ENCODE measurements at places on chromosomes 5 and 9.
A peak's percentile ranks its signal among the peaks of the same experiment; 100 is the strongest.

- DNase-seq: no peak
Measured at GRCh38 chr9:101510459-101510858, 23.2 kb upstream of the RNF20 start.

DNA sequence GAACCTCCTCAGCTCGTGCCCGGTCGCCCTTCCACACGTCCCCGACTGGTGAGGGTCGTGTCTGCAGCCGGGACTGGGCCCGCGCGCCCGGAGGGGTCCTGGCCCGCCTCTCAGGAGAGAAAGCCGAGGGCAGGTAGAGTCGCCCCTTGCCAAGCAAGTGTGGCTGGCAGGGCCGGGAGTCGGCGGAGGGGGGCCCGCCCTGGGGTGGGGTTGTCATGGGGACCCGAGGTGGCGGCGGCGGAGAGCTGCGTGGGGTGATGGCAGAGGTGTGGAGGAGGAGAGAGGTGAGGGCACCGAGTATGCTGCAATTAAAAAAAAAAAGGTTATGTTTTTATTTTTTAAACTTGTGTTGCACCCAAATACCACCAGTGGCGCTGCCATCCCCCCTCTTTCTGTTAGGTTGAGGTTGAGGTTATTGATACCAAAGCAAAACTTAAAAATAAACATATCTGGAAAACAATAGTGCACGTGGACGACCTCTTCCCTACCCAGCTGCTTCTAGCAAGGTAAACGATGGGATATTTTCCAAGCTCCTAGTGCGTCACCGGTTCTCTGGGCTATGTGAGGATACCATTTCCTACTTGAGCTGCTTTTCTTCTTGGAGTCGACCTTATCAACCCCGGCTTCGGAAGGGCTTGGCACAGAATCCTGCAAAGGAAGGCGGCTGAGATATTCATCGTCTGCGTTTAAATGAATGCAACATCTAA, 660 bp downstream of the SCAMP1 start:
- peak; percentile 79 for DNase-seq

DNA sequence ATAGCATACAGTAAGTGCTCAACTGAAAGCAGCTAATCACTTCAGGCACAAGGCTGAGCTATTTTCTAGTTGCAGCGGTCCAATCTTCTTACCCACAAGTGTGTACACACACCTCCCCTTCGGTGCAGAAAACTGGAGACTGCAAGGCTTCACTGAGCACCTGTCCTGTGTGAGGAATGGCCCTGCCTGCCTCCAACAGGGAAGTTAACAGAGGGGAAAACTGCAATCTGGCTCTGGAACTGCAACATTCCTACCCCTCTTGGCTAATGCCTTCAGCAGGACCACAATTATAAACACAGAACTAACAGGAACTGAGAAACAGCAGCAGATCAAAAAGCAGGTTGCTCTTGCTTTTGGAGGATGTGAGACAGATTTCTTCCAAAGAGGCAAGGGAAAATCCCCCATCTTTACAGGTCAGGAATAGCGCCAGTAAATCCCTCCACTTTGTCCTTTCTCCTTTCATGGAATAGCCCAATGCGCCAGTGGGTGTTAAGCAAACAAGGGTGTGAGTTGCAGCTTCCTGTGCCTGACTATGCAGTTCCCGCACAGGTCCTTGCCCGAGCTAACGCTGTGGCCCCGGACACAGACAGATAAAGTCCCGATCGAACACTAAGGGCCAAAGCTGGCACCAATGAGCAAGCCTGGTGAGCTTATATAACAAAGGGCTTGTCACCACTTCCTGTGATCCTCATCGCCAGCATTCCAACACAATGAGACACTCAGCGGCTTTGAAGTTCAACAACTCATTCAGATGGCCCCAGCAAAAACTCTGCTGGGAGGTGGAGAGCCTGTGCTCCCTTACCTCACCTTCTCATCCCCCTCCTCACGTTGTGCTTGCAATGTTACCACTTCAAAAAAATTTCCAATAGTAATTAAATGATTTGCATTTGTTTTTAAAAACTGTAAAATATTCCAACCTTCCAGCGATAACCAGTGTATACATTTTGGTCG, 21.5 kb downstream of the SHB start:
- DNase-seq: no peak

- DNase-seq: no peak
Measured at GRCh38 chr9:2764353-2764752, 47.0 kb downstream of the KCNV2 start.

DNA sequence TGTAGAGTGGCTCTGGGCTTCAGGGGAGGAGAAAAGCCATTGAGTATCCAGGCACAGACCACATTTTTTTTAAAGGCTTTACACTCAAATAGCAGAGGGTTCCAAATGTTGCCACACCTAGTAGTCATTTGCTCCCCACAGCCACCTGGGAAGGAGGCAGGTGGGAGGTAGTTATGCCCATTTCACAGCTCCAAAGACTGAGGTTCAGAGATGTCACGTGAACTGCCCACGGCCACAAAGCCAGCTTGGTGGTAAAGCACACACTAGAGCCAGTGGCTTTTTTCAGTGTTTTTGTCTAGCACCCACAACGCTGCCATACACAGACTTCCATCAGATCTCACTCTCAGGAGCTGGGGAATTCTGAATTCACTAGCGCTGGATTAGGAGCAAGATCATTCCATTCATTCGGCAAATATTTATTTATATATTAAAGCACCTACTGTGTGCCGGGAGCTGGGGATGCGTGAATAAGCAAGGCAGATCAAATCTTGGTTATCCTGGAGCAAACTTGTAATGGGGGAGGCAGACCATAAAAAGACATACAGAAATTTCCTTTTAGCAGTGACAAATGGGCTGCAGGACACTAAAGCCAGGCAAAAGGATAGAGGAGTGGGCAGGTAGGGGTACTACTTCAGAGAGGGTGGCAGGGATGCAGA, 7.4 kb downstream of the WHRN start:
- no peak for DNase-seq

DNA sequence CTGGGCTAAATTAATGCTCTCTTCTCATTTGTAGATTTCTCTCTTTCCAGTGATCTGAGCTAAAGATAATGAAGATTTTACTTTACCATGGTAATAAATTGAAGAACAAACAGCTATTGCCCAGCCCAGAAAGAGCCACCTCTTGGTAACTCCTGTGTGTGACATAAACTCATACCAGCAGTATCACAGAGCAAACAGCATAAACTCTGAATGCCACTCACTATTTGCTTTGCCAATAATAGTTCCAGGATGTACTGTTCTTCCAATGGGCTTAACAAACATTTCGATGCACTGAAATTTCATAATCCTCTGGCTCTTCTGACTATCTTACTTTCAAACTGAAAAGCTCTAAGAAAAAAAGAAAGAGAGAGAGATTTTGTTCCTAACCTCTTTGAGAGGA, 69.8 kb upstream of the RASEF start:
- DNase-seq: no peak

- no peak for DNase-seq
Measured at GRCh38 chr9:14687042-14687719, 6.1 kb downstream of the ZDHHC21 start.

GRCh38 chr5:95726811-95727763, 4.0 kb upstream of the RHOBTB3 start:
- DNase-seq: no peak

- DNase-seq: no peak
Measured at GRCh38 chr5:43658509-43658908, 55.5 kb downstream of the NNT start.

- DNase-seq: no peak
Measured at GRCh38 chr5:8840237-8840636, 705.6 kb downstream of the SEMA5A start.

DNA sequence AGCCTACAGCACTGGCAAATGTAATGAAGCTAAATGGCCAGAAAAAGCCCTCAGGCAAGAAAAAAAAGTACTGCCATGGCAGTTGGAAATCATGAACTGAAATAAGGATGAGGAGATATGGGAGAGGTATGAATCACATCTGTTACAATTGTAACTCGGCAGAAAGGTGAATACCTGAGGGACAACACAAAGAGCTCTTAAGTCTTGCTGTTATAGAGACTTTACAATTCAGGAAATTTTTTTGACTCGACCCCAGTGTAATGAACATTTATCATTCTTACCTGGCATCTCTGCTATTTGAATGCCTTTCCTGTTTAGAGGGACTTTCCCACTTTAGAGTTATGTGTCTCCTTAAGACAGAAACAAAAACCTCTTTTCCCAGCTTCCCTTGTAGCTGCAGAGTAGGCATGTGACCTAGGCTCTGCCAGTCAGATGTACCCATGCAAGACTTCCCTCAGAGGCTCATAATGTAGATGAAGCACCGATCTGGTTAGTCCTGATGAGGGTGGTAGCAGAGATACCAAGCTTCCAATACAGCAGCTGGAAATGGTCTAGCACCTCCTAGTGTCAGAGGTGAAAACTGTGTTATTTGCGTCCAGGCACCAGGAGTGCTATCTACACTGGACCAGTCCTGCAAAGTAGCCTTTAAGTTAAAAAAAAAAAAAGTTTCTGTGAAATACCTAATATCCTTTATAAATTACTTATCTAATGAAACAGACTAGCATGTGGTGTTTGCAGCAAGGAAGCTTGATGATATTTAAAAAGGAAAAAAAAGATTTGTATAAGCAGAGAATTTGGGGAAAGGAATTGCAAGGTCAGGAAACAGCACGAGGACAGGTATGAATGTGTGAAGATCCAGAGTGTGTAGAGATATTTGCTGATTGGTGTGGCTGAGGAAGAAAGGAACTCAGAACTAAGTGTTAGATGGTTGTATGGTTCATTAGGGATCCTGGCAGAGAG, 146.9 kb upstream of the SLC1A3 start:
- DNase-seq: no peak

DNA sequence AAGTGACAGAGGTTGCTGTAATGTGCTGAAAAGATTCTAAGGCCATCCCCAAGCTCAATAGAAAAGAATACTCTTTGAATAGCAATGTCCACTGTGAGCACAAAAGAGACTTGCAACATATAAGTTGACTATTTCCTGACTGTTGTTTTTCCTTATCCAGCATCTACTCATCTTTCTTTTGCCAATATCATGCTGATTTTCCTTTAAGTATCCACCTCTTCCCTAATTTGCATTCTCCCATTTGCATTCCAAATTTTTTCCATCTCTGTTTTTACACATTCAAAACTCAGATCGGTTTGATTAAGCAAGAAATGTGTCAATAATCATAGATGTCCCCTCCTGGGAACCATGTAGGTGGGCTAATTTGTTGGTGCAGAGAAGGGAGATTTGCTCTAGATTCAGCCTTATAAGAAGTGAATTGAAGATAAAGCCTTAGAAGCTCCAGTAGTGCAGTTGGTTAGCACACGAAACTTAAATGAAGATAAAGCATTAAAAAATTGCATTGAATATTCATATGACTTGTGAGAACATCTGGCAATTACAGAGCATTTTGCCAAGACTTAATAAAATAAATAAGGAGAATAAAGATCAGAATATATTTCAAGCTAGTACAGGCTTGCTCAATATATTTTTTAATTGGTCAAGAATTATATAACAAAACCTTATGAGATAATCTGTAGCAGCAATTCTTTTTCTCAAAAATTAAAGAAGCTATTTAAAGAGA, 267.6 kb downstream of the TMEM167A start:
- DNase-seq: no peak

DNA sequence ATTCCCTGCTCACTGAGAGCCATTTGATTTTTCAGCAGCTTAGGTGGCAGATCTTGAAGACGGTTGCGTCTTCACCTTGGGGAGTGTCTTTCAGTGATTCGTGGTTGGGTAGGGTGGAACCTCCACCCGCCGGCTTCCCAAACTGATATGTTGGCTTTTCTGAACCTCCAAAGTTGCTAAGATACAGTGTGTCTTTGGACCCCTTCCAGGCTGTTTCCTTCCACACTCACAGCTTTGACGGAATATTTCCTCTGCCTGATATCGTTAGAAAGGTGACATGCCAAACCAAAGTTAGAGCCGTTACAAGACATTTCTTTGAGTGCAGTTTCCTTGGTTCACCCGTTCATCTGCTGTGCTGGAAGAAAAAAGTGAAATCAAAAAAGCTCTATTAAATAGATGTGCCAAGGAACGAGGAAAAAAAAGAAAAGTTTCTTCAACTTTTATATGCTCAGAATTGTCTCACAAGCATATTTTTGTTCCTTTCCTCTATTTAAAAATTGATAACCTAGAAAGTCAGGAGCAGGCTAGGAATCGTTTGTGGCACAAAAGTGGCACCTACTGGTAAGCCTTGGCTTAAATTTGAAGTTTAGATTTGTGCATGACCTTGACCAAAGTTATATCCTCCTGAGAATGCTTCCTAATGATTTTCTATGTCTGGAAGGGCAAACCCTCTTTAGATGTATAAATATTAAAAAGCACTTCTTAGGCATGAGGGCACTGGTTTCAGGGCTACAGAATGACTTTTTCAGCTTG, 270.7 kb upstream of the WWC1 start:
- DNase-seq: no peak

GRCh38 chr5:157464519-157465171, 4.6 kb downstream of the NIPAL4 start:
- DNase-seq: no peak

DNA sequence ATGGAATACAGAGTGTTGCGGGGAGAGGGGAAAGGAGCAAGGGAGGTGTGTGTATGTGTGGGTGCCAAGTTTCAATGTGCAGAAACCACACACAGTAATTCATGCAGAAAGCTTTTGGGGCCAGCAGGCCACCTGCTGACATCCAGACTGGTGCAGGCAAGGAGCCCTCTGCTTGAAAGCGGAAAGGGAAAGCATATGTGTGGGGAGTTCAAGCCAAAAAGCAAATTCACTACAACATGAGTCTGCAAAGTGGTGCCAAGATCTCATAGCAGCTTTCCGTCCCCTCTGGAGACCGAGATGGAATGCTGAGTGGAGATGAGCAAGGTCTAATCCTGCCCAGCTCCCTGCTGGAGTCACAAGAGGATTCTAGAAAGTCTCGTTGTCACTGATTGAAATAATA, 159.7 kb upstream of the VLDLR start:
- no peak for DNase-seq

- no peak for DNase-seq
Measured at GRCh38 chr5:77117161-77117560, 30.1 kb upstream of the ZBED3 start.

DNA sequence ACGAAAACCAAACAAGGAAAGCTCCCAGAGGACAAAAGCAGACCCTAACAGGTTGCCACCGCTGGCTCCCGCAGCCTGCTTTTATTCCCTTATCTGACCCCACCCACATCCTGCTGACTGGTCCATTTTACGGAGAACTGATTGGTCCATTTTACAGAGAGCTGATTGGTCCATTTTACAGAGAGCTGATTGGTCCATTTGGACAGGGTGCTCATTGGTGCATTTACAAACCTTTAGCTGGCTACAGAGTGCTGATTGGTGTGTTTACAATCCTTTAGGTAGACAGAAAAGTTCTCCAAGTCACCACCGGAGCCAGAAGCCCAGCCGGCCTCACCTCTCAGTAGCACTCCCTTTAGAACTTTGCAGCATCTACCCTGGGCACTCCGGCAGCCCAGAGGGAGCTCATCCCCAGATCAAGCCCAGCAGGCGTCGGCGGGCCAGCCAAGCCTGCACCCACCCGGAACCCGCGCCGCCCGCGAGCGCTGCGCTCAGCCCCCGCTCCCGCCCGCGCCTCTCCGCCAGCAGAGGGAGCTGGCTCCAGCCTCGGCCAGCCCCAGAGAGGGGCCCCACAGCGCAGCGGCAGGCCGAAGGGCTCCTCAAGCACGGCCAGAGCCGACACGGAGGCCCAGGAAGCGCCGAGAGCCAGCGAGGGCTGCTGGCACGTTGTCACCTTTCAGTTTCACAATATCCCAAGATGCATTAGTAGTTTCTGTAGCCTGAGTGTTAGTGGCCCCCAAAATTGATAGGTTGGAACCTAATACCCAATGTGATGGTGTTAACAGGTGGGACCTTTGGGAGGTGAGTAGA, 35.3 kb upstream of the CLPTM1L start:
- peak; percentile 75 for DNase-seq

- DNase-seq: no peak
Measured at GRCh38 chr5:159522841-159523240, 192.6 kb upstream of the IL12B start.

Data from activated T-cell treated with anti-CD3 and anti-CD28 coated beads, Interleukin-2, amount 50 U/mL, for 1 hour (primary cell).